NCI-H460 (cell line): ENCODE measurements at places on chromosomes 6 and 20.

DNA sequence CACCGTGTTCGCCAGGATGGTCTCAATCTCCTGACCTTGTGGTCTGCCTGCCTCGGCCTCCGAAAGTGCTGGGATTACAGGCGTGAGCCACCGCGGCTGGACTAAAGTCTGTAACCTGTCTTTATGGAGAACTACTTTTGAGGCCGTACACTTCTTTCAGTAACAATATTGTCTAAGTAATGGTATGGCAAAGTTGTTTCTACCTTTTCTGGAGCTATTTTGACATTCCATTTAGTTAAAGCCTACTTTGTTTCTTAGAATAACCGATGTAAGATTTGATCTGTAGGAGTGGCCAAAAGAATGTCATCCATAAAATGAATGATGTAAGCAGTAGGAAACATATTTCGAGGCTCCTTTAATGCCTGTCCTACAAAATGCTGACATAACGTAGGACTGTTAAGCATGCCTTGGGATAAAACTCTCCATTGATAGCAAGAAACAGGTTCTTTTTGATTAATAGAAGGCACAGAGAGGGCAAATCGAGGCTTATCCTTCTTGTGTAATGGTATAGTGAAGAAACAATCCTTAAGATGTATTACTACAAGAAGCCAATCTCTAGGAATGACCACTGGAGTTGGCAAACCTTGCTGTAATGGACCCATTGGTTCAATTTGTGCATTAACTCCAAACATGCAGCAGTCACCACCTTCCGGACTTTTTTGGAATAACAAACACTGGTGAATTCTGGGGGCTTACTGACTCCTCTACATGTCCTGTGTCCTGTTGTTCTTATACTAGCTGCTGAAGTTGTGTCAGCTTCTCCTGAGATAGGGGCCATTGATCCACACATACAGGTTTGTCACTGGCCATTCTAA, 35.9 kb downstream of the HLA-DRA start:
- no peak for DNase-seq

DNA sequence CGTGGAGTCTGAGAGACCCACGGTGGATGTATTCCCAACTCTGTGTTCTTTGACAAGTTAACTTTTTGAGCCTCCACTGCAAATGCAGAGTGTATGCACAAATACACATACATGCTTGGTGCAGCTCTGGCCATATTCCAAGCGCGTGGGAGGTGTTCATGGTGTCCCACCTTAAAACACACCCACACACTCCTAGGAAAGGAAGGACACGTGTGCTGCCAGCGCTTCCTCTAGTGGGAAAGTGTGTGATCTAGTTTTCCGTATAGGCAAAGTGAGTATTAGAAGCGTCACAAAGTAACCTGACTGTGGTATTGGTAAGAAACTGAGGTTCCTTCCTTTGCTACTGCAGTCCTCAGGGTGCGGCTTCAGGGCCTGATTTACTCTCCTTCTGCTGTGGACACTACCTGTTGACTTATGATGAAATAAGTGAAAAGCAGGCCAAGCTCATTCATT, 36.0 kb upstream of the MPC1 start:
- DNase-seq, result no peak

DNA sequence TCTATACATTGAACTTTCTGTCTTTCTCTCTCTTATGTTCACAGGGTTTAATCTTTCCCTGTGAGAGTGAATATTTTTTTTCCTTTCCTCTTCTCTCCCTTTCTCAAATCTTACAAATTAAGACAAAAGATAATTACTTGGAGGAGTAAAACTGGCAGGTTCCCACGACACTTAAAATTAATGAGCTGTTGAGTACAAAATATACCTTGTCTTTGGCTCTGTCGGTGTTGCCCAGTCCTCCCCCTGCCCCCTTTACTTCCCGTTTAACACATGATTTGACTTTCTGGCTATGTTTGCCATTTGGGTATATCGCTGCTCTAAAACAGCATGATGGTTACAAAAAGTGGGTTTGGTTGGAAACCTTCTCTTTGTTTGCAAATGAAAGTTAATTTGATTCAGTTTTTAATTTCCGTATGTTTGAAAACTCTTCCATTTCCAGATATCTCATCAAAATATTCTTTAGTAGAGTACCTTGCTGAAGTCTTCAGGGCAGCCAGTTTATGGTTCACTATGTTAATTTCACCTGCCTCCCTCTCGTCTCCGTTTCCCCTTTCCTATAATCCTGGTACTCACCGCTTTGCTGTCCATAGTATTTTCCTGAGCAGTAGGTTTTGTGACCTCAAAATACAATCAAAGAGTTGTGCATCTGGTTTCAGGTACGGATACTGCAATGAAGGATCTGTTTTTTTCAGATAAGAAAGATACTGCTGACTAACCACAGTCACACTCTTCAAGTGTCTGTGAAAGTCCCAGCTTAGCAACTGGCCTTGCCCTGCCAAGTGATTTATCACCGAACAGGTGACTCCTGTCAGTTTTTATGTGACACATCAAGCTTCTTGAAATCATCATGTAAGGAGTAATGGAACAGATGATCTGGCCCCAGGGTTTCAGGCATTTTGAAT, 181.2 kb downstream of the DTNBP1 start:
- no peak for DNase-seq

- no peak for DNase-seq
Observed at GRCh38 chr6:8082954-8083858, 19.0 kb upstream of the BLOC1S5 start.

GRCh38 chr6:15796130-15796771, 133.4 kb upstream of the DTNBP1 start:
- DNase-seq, result no peak

- peak; percentile 60 for DNase-seq
Observed at GRCh38 chr6:30396833-30397479, 52.0 kb downstream of the RPP21 start.

GRCh38 chr6:16355699-16356446, 117.5 kb downstream of the GMPR start:
- no peak for DNase-seq

GRCh38 chr6:131600716-131601115, 27.3 kb downstream of the MED23 start:
- DNase-seq, result no peak

- DNase-seq, result no peak
Observed at GRCh38 chr6:7727946-7728854, 2.3 kb downstream of the BMP6 start.

DNA sequence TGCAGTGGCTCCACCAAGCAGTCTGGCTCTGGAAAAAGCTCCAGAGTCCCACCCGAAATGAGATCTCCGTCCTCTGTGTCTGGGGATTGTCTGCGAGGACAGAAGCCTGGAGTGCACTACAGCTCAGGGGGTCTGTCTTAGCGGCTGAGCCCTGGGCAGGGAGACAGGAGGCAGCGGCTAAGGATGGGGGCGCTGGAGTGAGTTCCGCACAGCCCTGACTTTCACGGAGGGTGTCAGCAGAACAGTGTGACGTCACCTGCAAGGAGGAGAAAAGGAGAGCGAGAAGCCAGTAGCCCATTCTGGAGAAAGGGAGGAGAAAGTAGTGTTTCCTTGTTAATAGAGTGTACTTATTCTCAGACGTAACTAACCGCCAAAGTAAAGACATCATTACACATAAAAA, 97.6 kb downstream of the FAM50B start:
- DNase-seq, result no peak

DNA sequence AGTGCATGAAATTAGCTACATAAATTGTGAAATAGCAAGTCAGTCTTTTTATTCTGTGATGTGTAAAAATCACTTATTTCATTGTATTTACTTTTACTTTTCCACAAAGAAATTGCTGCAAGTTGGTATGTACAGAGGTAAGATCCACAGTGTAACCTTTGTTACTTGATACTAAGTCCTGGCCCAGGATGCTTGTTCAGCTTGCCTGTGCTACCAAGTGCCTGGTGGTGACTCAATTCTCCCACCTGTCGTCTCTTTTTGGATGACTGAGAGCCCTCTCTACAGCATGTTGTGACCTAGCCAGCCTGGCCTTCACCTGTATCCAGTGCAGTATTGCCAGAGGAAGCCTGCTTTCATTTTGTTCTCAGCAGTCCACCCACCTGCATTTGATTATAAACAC, 54.9 kb downstream of the ANKRD6 start:
- DNase-seq, result no peak

- no peak for DNase-seq
Observed at GRCh38 chr6:138372711-138373463, 4.8 kb upstream of the SMIM28 start.

DNA sequence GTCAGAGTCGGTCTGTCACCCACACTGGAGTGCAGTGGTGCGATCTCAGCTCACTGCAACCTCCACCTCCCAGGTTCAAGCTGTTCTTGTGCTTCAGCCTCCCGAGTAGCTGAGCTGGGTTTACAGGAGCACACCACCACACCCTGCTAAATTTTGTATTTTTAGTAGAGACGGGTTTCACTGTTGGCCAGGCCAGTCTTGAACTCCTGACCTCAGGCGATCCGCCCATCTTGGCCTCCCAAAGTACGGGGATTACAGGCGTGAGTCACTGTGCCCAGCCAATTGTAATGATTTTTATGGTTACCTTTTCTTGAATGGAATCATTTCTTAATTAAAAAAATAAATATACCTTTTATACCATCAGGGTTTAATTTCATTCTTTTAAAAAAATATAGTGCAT, 105.7 kb downstream of the MTHFD1L start:
- DNase-seq, result no peak

DNA sequence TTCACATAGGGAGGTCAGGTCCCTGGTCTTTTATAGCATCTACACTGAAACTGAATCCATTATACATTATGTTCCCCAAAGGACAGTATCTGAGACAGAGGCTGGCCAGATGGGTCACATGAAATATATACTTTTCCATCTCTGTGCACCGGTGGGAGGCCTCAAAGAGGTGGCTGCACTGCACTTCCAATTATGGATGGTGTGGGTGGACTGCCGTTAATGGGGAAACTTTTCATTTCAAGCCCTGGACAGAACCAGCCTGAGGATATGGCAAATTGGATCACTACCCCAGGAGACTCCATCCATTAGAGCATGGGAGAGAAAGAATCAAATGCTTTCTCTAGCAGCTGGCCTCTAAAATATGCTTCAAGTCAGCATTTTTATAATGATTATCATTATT, 280.5 kb upstream of the OPRM1 start:
- no peak for DNase-seq

- no peak for DNase-seq
Observed at GRCh38 chr6:101711518-101711917, 318.0 kb downstream of the GRIK2 start.

DNA sequence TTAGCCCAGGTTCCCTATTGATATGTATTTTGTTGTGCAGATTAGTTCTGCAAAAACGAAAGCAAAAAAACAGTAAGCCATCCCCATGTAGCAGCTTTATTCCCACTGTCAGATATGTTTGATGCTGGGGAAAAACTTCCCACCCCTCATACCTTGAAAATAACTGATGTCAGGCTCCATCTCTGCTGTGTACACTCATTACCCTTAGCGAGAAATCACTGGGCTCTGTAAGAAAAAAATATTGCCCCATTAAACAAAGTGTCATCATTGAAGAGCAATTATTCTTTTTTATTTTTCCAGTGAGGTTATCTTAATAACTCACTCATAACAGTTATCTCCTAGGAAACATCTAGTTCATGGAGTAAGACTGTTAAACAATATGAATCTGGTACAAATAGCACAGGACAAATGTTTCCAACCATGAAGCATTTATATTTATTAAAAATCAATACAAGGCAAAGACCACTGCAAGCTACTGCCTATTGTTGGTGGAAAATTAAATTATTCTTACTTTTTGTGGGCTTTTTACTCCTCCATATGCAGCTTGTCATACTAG, 268.8 kb downstream of the LMBRD1 start:
- DNase-seq, result no peak

DNA sequence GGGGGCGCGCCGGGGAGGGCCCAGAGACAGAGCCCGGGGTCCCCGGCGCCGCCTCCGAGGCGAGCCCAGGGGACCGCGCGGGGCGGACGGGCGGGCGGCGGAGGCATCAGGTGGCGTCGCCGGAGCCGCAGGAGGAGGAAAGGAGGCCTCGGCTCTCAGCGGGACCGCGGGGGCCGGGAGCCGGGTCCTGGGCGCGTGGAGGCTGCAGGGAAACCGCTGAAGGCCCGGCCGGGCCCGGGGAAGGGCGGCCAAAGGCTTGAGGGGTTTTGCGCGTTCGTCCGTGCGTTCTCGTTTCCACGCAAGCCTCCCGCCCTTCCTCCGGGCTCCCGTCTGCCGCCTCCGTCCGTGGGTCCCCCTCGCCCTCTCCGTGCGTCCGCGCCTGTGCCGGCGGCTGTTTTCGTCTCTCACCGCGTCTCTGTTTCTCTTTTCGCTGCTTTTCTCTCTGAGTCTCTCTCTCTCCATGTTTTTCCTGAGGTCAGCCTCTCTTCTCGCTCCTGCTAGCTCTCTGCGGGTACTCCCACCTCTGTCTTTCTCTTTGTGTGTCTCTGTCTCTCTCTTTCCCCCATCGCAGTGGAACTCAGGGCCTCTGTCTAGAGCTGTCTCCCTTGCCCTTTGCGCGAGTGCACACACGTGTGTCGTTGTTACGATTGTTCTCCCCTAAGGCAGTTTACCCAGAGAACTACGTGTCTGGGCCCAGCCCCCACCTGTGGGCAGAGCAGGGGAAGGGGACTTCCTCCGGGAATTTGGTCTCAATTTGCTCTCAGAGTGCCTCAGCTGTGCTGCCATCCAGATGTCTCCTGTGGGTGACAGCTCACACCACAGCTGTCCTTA, 2.1 kb downstream of the IRF4 start:
- DNase-seq, result no peak

DNA sequence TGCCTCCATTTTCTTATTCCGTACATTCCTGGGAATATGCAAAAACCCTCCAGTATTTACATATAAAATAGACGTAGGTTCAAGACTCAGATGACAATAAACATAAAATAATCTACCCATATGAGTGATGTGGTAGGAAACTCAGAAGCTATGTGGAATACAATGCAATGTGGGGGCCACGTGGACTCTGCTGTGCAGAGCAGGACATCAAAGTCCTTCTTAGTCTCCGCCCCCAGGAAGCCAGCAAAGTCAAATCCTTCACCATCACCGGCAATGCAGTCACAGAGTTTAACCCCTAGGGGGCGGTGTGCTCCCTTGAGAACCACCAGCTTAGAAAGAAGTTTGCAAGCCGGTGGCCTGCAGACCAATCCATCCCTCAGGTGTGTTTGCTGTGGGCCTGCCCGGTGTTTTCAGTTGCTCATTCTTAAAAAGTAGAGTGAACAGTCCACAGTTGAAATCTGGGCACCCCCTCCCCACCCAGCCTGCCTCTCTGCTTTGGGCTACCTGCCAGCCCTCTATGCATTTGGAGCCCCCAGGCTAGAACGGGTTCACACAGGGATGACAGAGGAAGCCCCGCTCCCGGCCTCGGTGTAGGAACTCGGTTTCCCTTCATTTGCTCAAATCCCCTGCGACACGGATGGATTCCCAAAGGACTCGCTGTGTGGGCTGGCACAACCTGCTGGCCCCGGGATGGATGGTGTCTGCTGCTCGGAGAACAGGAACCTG, 59.9 kb downstream of the SULF2 start:
- peak; percentile 74 for DNase-seq

DNA sequence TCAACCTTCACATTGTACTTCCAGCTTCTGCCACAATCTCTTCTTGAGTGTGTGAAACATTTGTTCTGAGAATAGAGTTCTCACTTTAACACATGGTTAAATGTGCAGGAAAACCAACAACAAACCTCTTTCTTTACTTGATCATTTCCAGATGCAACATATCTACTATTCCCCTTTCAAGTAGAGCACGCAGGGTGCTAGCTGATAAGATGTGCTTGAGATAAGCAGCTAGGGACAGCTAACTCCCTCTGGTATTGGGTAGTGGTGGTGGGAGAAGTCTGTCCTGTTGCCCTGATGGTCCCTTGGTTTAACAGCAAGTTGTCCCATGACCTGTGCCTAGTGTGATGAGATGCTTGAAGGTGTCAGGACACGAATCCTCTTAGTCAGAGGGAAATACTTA, 15.4 kb upstream of the HMGCLL1 start:
- DNase-seq, result no peak

GRCh38 chr20:56343861-56344381, 14.9 kb upstream of the FAM210B start:
- DNase-seq, result no peak
